Endothelial cell of umbilical vein (primary cell): ENCODE measurements at places on chromosomes 1 and 21.

GRCh38 chr1:7878027-7878426 lies 25.2 kb upstream of the UTS2 start:
- DNase-seq: no peak

GRCh38 chr21:34892209-34892608 lies 156.9 kb downstream of the RUNX1 start:
- peak; percentile 14 for DNase-seq

DNA sequence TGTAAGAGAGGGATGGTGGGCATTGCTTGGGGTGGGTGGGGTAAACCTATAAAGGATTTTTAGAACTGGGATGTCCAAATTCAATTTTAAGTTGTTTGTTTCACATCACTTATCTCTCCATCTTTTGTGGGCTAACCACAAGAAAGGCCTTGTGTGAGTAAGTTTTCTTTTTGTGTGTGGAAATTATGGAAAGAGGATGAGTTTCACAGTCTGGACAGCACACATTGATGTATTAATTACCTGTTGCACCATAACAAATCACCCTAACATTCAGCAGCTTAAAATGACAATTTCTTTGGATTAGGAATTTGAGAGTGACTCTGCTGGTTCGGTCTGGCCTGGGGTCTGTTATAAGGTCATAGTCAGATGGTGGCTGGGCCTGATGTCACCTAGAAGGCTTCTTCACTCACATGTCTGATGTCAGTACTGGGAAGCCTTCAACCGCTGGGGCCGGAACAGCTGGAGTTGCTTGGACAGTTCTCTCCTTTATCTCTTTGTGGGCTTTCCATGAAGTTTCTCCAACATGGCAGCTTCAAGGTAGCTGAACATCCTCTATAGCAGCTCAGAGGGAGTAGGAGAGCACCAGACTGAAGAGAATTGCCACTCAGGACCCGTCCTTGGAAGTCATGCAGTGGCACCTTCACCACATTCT lies 2.0 kb upstream of the COL9A2 start:
- no peak for DNase-seq

GRCh38 chr1:201212056-201212455 lies 21.4 kb downstream of the IGFN1 start:
- DNase-seq: no peak

GRCh38 chr1:25031601-25031965 lies 101.5 kb upstream of the RUNX3 start:
- DNase-seq: no peak
